Activated CD8-positive, alpha-beta memory T cell treated with anti-CD3 and anti-CD28 coated beads, Interleukin-2, amount 10 ng/mL, durations not matched to agents 7 days and 5 days (primary cell): ENCODE measurements at places on chromosomes 16 and 17. TPM values are rescaled to one million over a fixed set of nuclear protein-coding genes. Genes with fewer than 3 reads are reported as not detected.
A peak's percentile ranks its signal among the peaks of the same experiment; 100 is the strongest.

- DNase-seq: no peak
These were observed 2.8 kb upstream of the PVALEF start for GRCh38 chr17:81162491-81162890.

GRCh38 chr17:3639981-3640596 lies 3.5 kb downstream of the CTNS start:
- peak; percentile 65 for DNase-seq

DNA sequence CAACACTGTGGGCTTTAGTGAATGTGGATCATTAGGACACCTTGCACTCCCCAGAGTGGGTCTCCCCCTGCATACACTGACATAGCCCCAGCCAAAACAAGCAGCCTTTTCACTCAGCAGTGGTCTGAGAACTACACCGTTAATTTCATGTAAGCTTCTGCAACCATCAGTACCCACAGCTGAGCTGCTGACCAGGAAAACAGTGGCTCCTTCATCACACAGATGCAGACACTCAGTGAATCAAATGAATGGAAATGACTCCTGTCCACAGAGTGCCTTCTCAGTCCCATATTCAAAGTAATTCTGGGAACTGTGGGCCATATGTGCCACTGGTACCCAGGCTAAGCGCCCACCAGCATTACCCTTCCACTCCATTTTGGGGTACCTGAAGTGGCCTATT lies 39.3 kb upstream of the NOL11 start:
- no peak for DNase-seq

DNA sequence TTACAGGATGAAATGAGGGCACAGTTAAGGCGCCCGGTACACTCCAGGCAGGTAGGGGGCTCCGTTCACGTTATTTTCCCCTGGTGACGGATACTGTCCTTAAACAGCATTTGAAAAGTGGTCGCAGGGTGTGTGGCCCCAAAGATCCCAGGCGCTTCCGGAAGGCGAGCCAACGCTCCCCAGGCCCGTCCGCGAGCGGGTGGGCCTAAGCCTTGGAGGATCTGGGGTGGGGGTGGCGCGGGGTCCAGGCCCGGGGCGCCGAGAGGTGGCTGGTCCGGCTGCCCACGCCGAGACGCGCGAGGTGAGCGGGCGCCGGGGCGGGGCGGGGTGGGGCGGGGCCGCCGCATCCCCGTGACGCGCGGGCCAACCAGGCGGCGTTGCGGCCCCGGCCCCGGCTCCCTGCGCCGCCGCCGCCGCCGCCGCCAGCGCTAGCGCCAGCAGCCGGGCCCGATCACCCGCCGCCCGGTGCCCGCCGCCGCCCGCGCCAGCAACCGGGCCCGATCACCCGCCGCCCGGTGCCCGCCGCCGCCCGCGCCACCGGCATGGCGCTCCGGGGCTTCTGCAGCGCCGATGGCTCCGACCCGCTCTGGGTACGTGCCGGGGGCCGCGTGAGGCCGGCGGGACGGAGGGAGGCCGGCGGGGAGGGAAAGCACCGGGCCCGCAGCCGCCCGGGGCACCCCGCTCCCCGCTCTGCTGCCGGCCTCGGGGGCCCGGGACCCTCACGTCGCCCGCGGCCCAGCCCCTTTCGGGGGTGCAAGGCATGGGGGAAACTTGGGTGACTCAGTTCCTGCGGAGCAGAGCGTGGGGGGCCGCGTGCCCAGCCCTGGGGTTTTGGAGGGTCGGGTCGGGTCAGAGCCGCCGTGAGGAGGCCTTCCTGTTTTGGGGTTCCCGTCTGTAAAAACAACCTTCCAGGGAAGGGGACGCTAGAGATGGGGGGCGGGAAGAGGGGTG lies at the start of gene ABCC1:
ABCC1 (plus strand) TSS at position 407 of the 951 bp plus-strand sequence; CDS start at position 543, 136 bp downstream.
- peak; percentile 67 for DNase-seq

Gene WFDC1
- not detected for total RNA-seq

DNA sequence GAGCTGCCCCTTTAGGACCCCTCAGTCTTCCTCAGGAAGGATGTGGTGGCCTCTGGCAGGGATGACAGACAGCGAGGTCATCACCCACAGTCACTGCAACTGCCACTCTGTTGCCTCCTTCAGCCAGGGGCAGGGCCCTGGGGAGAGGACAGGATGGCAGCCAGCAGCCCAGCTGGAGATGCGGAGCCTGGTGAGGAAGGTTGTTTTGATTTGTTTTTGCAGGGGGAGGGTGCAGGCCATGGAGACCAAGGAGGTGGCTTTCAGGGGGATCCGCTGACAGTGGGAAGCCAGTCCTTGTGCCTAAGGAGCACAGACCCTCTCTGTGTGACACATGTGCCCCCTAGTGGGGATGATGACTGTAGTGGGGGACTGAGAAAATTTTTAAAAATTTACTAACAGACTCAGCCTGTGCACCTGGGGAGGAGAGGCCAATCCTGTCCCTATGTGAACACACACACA lies 7.4 kb downstream of the PRCD start:
- DNase-seq: peak; percentile 75

GRCh38 chr17:70120425-70120824 lies 45.4 kb downstream of the KCNJ16 start:
- no peak for DNase-seq

Gene ABCC6
- total RNA-seq: not detected
